ENCODE measurements at places on chromosomes 7 and 10.

DNA sequence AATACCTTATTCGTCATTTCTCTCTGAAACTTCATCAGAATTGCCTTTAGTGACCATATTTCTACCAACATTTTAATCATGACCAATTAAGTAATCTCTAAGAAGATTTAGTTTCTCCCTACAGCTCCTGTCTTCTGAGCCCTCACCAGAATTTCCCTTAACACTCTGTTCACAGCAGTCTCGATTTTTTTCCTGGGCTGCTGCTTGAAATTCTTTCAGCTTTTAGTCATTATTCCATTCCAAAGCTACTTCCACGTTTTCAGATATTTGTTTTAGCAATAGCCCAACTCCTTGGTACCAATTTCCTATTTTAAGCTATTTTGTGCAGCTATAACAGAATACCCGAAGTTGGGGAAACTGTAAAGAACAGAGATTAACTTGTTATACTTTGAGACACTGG, 192.4 kb upstream of the DKK1 start:
- no peak for DNase-seq

GRCh38 chr10:4437061-4437460, 388.9 kb upstream of the AKR1E2 start:
- no peak for DNase-seq

GRCh38 chr7:80815733-80816132, 103.1 kb downstream of the SEMA3C start:
- DNase-seq = no peak

DNA sequence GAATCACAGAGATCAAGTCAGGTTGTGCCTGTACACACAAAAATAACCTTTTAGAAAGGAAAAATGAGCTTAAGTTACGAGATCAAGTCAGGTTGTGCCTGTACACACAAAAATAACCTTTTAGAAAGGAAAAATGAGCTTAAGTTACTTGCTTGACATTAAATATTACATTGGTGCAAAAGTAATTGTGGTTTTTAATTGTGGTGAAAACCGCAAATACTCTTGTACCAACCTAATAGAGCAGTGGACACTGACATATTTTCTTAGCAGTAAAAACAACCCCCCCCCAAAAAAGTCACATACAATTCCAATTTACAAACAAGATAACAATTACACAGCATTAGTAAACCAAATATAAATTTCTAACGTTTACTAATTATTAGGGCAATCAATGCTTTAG, 595.6 kb downstream of the GRM8 start:
- no peak for DNase-seq

GRCh38 chr10:63262430-63263073, 129.4 kb downstream of the NRBF2 start:
- no peak for DNase-seq

- DNase-seq = peak; percentile 22
Observed at GRCh38 chr7:43211693-43212092, 99.2 kb downstream of the HECW1 start.

GRCh38 chr10:30368065-30368718, 19.1 kb upstream of the MTPAP start:
- no peak for DNase-seq

DNA sequence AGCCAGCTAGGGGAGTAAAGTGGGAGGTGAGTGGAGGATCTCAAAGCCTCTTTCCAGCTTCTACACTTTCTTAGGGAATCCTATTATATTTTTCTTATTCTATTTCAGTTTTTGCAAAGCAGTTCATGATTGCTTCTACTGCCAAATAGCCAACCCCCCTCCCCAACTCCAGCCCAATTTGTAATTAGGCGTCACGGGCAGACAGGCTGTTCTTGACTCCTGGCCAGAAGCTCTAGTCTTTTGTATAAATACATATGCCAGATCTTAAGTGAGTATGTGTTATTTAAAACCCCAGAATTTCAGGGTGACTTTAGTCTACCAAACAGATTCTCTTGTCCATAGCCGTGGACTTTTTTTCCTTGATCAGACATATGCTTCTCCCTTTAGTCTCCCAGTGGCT, 255.2 kb downstream of the BUB3 start:
- DNase-seq = no peak

GRCh38 chr10:24723386-24723787, 300 bp downstream of the ARHGAP21 start:
- DNase-seq = no peak

DNA sequence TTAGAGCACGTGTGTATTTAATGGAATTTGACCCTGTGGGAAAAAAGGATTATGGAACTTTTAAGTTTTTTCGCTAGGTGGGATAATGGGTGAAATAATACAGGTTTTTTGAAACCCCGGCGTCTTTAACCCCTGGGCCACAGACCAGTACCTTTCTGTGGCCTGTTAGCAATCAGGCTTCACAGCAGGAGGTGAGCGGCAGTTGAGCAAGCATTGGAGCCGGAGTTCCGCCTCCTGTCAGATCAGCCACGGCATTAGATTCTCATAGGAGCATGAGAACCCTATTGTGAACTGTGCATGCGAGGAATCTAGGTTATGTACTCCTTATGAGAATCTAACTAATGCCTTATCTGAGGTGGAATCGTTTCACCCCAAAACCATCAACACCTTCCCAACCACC, 28.6 kb downstream of the WAC start:
- no peak for DNase-seq

- DNase-seq = no peak
Observed at GRCh38 chr10:14821635-14822375, 16.0 kb downstream of the CDNF start.

DNA sequence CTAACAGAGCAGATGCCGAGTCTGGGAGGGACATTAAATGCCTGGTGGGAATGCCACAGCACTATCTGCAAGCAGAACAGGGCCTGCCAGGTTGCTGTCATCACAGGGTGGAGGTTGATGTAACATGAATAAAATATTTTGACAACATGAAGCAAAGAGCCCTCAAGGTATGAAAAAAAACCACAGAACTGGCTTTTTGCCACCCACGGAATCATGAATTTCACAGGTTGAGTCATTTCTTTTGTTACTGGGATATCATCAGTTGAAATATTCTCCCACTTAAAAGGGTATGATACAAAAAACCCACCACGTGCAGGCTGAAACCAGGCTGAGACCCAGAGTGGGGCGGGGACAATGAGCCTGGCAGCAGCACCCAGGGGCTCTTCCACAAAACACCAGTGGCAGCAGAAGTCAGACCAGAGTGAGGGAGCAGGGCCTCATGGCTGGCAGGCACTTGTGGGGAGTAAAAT, 220.1 kb downstream of the TNS3 start:
- DNase-seq = no peak

DNA sequence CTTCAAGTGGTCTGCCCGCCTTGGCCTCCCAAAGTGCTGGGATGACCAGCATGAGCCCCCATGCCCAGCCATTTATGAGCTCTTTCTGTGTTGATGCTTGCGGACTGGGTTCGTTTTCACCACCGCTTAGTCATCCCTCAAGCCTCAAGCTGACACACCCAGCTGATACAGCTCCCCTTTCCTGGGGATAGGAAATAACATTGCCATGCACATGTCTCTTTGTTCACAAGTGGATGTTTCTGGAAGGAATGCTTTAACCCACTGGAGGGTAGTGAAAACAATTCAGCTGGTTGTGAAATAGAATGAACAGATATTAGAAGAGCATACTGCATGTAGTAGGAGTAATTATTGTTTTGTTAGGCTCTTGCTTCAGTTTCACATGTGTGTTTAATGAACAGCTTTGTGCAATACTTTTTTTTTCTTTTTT, 8.5 kb upstream of the METTL27 start:
- DNase-seq = no peak

DNA sequence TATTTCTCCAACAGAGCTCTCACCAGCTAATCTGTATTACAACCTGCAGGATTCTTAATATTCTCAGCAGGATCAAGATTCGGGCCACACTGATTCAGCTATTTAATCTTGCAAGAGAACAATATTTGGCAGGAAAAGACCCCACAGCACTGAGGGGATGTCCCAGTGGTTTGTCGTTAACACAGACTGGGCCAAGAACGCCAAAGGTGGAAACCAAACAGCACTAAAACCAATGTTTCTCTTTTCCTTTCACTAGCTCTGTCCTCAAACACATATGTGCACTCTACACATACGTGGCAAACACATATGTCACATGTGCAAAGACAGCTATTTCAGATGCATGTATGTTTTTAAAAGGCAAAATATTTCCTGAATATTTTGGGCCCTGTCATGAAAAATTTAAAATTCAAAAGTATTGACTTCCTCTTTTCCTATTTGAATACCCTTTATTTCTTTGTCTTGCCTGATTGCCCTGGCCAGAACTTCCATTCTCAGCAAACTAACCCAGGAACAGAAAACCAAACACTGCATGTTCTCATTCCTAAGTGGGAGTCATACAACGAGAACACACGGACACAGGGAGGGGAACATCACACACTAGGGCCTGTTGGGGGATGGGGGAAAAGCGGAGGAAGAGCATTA, 51.7 kb upstream of the NEBL start:
- no peak for DNase-seq

- no peak for DNase-seq
Observed at GRCh38 chr10:112960151-112960681, 10.2 kb downstream of the TCF7L2 start.

DNA sequence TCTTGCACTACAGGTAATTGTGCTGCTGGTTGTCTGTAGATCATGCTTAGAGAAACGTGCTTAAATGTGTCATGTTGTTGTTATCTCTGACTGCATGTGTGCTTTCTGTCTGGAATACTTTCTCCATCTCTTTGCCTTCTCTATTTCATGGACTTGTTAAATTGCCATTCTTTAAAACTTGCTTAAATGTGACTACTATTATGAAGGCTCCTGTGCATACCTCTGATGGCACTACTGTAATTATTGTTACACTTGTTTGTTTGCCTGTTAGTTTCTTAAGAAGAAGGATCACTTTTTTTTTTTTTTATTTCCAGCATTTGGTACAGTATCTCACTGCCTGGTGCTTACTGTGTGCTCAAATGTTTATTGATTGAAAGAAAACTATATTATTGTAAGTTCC, 41.6 kb downstream of the KMT2E start:
- no peak for DNase-seq

- DNase-seq = no peak
Observed at GRCh38 chr10:65620404-65621048, 1305.3 kb upstream of the LRRTM3 start.

- DNase-seq = no peak
Observed at GRCh38 chr7:93890464-93891068, at the start of gene TFPI2. TSS of gene TFPI2 (minus strand) at chr7:93890753. CDS start at chr7:93890678, 75 bp downstream.

GRCh38 chr7:140673063-140673773, 473 bp downstream of the ADCK2 start:
- DNase-seq = no peak

DNA sequence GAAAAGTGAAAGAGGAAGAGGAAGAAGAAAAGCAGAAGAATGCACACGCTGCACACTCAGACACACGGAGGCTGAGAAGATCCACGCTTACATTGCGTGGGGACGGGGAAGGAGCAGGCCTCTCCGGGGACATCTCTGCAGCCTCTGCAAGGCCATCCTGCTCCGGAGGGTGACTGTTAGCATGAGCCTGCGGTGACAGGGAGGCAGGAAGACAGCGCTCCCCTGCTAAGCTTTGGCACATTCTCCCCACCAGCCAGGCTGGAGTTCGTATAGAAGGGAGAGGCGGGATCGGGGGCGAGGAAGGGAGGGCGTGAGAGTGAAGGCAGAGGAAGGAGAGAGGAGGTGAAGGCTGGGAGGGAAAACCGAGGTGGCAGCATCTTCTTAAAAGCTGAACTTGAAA, 366.0 kb upstream of the SHH start:
- DNase-seq = no peak

GRCh38 chr10:47027108-47027783, 116.0 kb downstream of the PTPN20 start:
- no peak for DNase-seq

- no peak for DNase-seq
Observed at GRCh38 chr10:97589479-97589878, at the start of gene C10orf62. TSS of gene C10orf62 (plus strand) at chr10:97589721. CDS start at chr10:97589898, 177 bp downstream.

DNA sequence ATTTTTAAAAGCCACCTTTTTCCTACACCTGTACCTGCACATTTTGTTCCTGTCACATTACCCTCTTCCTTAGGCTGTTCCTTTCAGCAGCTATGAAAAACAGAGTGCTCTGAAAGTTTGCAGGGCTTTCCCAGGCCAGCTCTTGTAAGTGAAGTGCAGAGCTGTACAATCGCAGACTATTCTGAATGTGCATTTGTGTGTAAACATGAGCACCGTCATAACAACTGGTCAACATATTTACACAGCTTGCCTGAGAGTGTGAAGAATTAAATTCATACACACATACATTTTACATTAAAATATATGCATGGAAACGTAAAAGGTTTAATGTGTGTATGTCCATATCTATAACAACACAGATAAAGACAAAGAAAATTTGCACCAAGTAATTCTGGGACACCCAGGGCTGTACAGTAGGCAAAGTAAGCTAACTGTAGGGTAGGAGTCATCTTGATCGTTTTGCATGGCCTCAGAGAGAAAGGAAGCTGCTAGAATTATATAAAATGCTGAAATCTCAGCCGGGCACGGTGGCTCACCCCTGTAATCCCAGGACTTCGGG, 23.6 kb upstream of the LYZL1 start:
- no peak for DNase-seq

DNA sequence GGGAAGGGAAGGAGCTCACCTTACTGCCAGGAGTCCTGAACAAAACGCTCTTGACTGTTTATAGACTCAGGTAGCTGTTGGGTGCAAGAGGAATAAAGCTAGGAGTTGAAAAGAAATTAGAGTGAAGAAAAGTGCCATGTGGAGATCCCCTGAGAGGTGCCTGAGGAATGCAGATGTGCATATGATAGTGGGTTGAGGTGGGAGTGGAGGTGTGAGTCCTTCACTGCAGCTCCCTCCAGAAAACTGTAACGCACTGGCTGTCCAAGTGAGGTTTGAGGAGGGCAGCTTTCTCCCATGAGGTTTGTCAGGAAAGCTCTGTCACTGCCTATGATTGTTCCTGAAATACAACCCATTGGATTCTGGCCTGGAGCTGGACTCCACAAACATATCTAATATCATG, 904.8 kb upstream of the POT1 start:
- no peak for DNase-seq

GRCh38 chr10:73840056-73840402, 28.6 kb upstream of the NDST2 start:
- DNase-seq = no peak

GRCh38 chr7:155341463-155341983, 43.8 kb downstream of the INSIG1 start:
- no peak for DNase-seq

GRCh38 chr10:369684-370448, 234.6 kb downstream of the ZMYND11 start:
- DNase-seq = no peak

All from HAP-1 (cell line).